ENCODE measurements at places on chromosomes 6 and 20.

GRCh38 chr20:62316331-62317166 lies 13.8 kb downstream of the ADRM1 start:
- DNase-seq, result no peak

DNA sequence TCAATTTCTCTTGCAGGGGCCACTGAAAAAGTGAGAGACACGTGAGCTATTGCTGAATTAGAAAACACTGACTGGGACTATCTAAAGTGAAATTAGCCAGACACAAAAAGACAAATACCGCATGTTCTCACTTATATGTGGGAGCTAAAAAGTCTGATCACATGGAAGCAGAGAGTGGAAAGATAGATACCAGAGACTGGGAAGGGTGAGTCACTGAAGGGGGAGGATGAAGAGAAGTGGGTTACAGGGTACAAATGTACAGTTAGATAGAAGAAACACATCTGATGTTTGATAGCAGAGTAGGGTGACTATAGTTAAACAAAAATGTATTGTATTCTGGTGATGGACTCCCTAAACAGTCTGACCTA lies 13.4 kb downstream of the CST3 start:
- DNase-seq, result no peak

GRCh38 chr6:168247443-168248147 lies 72.0 kb downstream of the DACT2 start:
- no peak for DNase-seq

DNA sequence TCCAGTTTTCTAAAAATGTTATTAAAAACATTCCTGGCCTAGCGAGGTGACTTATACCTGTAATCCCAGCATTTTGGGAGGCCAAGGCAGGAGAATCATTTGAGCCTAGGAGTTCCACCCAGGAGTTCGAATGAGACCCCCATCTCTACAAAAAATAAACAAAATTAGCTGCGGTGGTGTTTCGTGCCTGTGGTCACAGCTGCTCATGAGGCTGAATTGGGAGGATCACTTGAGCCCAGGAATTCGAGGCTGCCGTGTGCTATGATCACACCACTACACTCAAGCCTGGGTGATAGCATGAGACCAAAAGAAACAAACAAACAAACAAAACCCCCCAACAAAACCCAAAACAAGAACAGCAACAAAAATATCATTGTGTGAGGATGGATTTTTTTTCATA lies 19.8 kb upstream of the POLR1H start:
- no peak for DNase-seq

DNA sequence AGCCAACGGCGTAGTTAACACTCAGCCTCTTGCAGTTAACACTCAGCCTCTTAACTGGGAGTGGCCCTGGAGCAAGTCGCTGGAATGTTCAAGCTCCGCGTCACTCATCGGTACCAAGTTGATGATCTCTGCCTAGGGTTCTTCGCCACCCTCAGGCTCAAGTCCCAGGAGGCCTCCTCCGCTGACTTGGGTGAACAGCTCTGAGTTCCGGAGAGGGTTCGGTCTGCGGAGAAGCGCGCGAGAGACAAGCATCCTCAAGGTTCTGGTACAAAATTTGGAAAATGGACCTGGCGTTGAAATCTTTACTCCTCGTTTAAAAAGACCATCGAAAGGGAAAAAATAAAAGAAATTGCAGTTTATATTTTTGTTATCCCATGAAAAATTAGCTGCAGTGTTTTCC lies 876 bp upstream of the DSP start:
- DNase-seq, result no peak

DNA sequence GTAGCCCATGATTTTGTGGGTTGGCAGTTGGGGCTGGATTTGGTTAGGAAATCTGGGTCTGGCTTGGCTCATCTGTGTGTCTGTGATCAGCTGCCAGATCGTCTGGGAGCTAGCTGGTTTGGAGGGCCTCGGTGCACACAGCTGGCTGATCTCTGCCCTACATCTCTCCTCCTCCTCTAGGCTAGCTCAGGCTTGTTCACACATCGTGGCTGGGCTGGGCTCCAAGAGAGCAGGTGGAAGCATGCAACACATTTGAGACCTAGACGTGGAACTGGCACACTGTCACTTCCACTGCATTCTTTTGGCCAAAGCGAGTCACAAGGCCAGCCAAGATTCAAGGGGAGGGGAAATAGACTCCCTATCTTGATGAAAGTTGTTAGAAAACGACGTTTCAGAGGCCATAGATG lies 15.9 kb downstream of the NDUFAF5 start:
- no peak for DNase-seq

DNA sequence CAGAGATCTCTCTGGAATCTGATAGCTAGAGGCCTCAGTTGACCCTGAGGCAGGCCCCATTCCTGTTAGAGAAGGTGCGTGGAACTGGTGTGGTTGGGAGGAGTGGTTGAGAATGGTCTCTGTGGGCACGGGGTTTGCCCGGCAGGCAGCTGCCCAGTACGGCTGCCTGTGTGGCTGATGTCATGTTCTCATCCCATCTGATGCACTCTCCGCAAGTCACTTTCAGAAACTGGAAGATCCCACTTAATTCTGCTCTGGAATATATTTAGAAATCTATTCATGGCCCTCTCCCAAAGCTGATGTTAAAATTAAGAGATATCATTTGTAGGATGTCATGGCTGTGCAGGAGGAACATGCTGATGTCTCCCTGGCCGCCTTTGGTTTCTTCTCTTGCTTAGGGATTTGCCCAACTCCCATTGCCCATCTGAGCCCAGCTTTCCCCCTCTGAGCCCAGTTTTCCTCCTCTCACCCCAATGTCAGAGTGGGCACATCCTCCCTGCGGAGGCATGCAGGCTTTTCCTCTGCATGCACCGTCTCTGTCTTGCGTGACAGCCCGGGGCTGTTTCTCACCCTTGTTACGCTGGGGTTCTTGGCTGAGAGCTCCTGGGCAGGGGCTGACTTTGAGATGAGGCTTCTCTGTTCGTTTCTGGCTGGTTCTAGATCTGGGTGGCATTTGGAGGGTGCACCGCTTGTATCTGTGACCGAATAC lies 21.0 kb downstream of the PHACTR3 start:
- DNase-seq, result no peak

Data from activated CD4-positive, CD25-positive, alpha-beta regulatory T cell (primary cell).